ENCODE measurements at places on chromosomes 11 and 22.

DNA sequence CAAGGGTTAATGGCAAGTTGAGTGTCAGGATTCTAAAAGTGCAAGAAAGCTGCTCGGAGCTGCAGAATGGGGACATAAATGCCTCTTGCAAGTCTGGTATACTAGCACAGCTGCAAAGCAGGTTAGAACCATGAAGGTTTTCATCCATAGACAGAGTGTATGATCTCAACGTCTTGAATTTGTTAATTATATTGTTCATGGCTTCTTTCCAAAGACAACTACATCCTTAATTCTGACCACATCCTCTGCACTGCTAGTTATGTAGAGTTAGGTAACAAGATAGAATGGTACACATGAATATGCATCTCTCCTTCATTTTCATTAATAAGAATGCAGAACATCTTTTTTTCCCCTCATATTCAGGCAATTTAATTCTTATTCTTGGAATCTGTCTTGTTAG is 34.2 kb downstream of the EXPH5 start:
- no peak for DNase-seq

DNA sequence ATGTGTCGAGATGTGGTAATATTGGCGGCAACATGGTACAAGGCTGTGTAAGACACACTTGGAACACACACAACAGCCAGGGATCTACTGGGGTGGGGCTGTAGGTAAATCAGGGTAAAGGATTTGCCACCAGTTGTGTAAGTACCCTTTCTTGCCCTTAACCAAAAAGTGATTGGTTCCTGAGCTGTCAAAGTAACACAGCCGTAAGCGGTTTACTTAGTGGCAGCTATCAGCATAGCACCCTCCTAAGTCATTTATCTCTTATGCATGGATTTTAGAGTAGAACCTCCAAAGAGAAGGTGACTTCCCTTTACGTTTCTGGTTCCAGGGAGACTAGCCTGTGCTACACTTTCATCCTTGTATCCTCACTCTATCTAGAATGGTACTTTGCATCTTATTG is 57.2 kb downstream of the SPECC1L start:
- DNase-seq: no peak

DNA sequence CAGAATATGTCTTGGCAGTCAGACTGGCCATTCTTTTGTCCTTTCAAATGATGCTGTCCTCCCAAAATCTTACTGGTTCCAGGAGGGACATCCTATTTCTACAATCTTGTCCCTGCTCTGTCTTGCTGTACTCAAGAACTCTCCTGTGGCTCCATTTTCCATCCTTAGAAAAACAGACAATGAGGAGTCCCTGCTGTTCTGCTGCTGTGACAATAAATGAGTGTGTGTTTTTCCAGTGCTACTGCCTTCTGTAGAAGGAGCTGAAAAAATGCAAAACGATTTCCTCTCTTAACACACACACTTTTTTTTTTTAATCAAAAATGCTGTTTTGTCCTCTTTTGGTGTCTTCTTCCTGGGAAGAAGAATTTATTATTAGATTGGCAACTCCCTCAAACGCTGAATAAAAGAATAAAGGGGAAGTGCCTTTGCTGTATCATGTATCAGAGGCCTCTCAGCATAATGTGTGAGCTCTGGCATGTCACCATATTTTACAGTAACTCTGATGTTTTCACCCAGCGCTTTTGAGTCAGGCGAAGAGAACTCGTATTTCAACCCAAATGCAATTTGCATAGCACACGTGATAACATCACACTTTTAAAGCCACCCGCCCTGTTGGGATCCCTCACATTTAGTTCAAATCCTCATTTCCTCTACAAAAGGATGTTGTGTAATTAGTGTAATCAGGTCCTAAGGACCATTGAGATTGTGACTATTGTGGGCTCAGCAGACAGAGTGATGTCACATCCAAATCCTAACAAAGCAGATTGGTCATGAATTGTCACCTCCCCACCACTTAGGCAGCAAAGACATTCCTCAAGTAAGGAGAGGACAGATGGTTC is 496.0 kb upstream of the LARGE1 start:
- no peak for DNase-seq

GRCh38 chr11:34331329-34331728 is 26.5 kb downstream of the ABTB2 start:
- no peak for DNase-seq

DNA sequence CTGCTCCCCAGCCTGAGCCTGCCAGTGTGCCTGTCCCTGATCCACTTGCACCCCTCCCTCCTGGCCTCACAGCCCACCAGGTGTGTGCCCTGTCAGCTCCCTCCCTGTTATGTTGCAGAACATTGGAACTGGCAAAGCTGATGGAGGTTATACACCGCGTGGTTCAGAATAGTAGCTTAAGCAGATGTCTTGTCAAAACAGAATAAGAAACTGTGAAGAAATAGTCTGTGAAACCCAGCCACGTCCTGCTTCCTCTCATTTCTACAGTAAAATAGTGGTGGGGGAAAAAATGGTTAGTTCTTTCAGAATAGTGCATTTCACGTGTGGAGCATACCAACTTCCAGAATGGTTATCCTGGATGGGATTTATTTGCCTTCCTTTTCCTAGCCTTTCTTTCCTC is 161.2 kb upstream of the NAV2 start:
- DNase-seq: no peak

GRCh38 chr11:131964698-131965483 is 594.5 kb downstream of the NTM start:
- no peak for DNase-seq

DNA sequence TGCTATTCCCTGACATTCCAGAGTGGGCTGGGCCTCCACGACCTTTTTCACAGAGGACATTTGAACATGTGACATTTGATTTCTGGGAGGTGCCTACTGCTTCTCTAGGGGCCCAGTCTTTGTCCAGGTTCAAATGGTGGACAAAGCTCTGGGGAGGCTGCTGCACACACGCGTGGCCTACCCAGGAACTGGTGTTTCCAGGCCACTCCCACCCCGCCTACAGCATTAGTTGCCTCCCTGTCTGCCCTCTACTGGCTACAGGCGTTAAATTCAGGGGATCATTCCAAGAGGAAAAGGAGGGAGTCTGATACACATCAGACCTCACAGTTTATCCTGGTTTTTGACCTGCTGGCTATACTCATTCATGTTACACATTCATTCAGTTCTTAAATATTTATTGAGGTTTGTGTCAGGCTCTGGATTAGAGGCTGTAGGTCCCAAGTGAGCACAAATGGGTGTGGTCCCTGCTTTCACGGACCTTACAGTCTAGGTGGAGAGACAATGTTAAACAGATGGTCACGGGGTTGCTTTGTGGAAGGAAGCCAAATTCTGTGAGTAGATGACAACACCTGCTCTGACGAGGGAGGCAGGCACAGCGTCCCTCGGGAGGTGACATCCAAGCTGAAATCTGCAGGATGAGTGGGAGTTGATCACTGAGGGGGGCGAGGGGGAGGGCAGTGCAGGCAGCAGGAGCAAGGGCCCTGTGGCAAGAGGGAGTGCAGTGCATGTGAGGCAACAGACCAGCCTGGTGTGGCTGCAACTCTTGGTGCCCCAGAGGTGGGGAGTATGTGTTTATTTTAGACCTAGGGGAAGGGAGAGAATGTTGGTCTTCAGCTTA is 11.8 kb downstream of the TUB start:
- peak; percentile 7 for DNase-seq

DNA sequence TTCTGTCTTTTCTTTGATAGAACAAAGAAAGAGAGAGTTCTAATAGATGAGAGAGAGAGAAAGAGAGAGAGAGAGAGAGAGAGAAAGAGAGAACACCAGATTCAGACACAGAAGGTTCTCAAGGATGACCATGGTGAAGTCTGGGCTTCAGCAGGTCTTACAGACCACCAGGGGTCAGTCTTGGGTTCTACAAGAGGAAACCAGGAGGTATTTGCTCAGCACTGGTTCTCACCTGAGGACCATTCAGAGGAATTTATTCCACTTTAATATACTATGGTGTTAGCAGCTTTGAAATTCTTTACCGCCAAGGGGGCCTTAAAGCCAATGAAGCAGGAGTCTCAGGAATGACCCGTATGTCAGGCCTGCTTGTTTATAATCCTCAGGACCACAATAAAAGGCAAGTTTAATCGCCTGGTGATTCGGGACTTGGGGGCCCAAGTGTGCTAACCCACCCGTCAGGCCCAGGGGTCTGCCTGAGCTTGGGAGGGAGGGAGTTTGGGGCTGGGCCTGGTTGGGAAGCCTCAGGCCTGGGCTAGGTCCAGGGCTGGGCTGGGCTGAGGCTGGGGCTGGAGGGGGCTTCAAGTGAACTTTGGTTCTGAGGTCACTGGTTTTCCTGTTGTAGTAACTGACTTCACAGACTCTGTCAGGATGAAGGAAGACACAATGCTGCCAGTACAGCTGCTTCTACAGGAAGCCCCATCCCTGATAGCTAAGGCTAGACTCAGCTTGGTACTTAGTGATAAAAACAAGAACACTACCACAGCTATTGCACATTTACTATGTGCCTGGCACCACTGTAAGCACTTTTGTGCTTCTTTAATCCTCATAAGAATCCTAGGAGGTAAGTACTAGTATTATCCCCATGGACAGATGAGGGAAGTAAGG is 179.2 kb upstream of the ZBED5 start:
- no peak for DNase-seq

DNA sequence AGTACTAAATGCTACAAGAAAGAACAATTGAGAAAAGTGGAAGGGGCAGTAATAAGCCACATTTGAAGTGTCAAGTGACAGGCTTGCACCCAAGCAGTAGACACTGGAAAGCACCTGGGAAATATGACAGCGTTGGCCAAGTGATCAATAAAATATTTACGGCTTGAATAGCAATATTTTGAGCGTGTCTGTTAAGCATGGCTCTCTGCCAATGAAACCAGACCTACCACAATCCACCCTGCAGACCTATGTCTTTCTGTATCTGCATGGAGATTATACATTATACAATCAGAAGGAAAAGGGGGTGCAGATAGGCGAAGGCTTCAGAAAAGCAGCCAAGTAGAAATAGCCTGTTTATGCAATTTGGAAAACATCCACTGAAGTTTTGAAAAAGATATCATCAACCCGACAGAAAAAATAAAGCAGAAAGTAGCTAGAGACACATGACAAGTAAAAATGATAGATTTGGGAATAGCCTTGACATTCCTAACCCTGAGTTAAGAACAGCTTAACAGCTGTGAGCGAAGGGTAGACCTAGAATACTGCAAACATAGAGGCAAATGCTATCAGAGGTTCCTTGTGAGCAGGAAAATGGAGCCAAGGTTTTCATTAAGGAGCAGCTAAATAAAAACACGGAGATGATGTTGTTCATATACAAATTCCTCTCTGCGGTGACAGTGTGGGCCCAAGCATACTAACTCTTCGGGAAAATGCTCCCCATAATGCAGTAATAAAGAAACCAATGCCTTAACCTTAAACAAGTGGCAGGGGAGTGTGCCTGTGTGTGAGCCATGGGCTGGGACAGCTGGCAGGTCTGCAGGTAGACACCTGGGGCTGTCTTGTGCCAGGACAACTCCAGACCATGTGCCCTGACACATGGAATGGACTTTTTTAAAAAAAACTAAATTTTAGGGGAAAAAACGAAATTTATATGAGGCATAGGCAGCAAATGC is 71.3 kb downstream of the ETS1 start:
- DNase-seq: no peak

DNA sequence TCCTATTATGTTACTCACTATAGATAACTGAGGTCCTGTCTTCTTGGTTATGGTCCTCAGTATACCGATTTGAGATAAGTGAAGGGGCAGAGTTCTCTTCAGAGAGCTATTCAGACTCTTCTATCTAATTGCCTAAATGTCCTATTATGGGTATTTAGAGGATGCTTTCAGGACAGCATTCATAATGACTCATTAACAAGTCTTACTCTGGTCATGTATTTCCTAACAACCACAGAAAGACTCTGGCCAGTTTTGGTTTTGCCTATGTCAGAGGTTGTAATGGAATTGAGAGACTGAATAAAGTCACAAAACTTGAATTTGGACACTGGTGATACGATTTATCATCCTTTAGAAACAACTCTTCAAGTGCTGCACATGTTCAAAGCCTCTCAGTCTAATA is 1233.0 kb downstream of the JRKL start:
- DNase-seq: no peak

GRCh38 chr11:69233744-69234570 is 60.0 kb upstream of the MYEOV start:
- no peak for DNase-seq

DNA sequence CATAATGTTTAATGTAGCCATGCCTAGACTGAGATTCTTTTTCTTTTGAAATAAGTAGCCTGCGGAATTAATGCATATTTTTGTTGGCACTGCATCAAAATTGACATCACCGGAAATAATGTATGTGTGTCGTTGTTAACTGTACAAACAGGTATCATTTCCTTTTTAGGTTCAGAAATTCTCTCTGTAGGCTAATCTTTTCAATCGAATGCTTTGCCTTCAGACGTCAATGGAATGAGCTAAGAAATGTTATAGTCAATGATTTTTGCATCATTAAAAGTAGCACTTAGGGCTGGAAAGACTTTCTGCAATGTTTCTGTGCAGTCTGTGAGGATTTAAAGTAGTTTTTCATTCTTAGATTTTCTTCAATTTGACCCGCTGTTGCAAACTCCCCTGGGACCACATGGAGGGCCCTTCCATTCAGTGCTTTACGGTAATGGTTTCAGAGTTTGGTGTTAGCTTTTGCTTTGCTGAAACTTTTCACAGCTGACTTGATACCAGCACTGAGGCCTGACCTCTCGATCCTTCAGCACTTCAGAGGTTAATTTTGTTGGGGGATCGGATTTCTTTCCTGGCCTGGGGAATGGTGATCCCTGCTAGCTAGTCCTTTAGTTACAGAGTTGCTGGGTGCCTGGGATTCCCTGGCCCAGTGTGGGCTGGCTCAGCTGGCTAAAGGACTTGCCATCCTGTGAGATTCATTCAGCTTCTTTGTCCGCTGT is 137.8 kb downstream of the DBX1 start:
- no peak for DNase-seq

- DNase-seq: no peak
Measured at GRCh38 chr11:102799681-102800340, 1.9 kb upstream of the MMP1 start.

GRCh38 chr22:46058091-46058420 is 81.1 kb upstream of the WNT7B start:
- no peak for DNase-seq

DNA sequence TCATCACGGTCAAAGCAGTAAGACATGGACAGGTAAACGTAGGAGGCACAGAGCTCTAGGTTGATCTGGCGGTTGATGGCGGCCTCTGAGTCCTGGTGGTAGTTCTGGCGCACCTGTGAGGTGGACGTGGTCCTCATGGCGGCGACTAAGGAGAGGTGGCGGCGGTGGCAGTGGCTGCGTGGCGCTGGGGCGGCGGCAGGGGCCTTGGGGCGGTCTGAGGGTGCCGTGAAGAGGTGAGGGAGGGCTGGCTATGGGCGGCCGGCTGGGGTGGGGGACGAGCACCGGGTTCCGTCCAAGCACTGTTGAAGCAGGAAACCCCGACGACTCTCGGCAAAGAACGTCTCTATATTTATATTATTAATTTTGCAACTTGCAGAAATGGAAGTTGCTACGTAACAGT is 85.6 kb downstream of the RSF1 start:
- no peak for DNase-seq

DNA sequence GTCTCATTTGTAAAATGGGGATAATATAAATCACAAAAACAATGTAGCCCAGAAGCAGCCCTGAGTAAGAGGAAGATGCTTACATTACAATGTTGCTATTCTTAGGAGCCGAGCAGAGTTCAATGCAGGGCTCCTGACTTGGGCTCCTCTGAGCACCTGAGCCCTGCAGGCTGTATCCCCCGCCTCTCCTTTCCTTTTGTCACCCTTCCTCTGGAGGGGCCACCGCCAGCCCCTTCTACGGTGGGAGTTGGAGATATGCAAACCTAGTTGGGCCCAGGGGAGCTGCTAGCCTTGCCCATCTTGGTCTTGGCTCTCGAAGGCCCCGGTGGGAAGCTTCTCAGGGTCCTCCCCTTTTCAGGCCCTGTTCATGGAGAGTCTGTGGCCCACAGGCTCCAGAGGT is 8.4 kb upstream of the CSNK1E start:
- no peak for DNase-seq

- DNase-seq: no peak
Measured at GRCh38 chr11:4044976-4045646, 49.5 kb upstream of the RRM1 start.
